ENCODE measurements at places on chromosomes 7 and 10.

DNA sequence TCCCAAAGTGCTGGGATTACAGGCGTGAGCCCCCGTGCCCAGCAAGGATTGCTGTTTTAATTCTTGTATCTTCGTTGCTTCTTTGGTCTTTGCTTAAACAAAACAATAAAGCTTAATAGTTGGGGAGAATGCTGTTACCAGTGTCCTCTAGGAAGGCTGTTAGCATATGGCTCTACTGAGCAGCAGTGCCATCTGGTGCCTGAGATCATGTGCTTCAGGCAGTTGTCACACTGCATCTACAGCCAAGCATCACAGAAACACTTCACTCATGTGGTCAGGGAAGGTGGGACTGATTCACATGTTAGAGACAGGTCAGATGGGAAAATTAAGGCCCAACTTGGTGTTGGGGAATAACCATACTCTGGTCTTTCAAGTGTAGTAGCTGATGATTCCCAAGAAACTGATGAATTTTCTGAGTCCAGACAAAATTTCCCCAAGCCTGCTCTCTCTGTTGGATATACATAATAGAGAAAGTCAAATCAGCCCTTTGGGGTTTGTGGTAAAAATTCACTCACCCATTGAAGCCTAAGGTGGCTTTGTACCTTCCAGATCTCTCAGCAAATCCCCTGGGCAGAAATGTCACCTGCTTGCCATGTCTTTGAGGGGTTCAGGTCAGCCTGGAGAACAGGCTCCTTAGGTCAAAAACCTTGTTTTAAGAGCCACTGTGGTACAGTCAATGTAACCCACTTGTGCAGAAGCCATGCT is 28.4 kb downstream of the UBE2D4 start:
- H3K4me1 ChIP-seq: peaks cover 2% of the 10 kb centered on the region
- H3K27me3 ChIP-seq: no peaks in the 10 kb centered on the region
- H3K27ac ChIP-seq: no peak overlapping the region
- H3K36me3 ChIP-seq: no peaks in the 10 kb centered on the region

DNA sequence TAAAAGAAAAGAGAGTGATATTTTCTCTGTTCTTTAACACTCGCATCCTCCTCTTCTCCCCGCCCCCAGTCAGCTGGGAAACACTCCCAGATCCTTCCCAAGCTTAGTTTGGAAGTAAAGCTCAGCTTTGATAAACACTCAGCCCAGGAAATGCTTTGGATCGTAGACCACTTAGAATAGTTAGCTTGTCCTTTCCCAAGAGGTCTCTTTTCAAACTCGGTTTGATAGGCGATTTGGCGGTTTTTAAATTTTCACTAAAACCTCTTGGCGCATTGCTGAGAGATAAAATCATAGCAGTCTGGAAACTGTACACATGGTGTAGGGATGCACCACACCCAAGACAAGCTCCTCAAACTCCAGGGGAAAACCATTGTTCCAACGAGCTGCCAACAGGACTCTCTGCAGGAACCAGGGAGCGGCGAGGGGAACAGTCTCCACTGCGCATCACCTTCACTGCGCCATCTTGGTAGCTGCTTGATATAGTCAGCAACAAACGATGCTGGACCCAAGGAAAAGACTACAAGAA is 22.3 kb downstream of the SMURF1 start:
- no peak overlapping the region for H3K27ac ChIP-seq
- H3K4me1 ChIP-seq: peaks cover 40% of the 10 kb centered on the region
- no peak overlapping the region for H3K4me3 ChIP-seq
- H3K36me3 ChIP-seq: peaks cover 41% of the 10 kb centered on the region

DNA sequence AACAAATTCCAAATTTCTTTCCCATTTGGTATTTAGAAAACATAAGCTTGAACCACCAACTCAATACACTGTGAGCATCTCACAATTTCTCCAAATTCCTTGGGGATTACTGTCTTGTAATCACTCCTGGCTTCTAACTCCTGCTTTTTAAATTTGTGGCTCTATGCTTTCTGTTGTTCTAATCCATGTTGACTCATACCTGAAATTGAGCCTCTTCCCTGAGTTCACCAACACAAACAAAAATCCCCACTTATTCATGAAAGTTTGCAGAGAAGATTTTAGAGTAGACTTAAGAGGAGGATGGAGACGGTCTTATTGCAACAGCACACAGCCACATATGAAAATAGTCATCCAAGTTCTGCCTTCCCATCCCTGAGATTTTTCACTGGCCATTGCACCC is 252.5 kb downstream of the PTEN start:
- no peak overlapping the region for H3K4me3 ChIP-seq
- no peaks in the 10 kb centered on the region for H3K36me3 ChIP-seq
- no peaks in the 10 kb centered on the region for H3K27me3 ChIP-seq
- DNase-seq: no peak

DNA sequence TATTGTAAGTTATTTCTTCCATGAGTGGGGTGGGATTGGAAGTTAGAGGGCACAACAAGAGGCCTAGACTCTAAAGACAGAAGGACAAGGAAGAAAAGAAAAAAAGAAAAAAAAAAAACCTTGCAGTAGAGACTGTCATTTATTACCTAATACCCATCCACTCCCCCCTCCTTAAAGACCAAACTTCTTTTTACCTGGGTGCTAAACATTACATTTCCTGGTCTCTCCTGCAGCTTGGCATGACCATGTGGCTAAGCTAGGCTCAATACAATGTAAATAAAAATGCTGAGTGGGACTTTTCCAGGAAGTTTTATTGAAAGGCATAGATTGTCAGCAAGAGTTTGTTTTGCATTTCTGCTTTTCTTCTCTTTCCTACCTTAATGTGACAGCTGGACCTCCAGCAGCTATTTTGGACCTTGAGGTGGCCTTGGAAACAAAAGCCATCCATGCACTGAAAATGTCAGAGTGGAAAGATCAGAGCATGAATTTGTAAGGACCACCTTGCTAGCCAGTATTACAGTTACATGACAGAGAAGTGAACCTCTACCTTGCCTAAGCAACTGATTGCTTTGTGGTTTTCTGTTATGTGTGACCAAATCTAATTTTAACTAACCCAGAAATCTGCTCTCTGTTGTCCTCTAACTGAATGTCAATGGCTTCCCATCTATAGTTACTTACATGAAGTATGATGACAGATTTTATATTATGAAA is 81.3 kb upstream of the SFMBT2 start:
- H3K4me1 ChIP-seq: peaks cover 30% of the 10 kb centered on the region
- no peaks in the 10 kb centered on the region for H3K27me3 ChIP-seq
- peak overlapping the region; percentile 30 for H3K27ac ChIP-seq
- DNase-seq: no peak
- H3K4me3 ChIP-seq: no peak overlapping the region
- H3K36me3 ChIP-seq: no peaks in the 10 kb centered on the region

GRCh38 chr7:78983483-78983882 is 470.0 kb downstream of the MAGI2 start:
- H3K27ac ChIP-seq: no peak overlapping the region
- H3K4me3 ChIP-seq: no peak overlapping the region
- DNase-seq: no peak

- H3K36me3 ChIP-seq: no peaks in the 10 kb centered on the region
- DNase-seq: peak; percentile 74
- peaks cover 66% of the 10 kb centered on the region for H3K27me3 ChIP-seq
- peak within 1 kb of the TSS; percentile 76 for H3K4me3 ChIP-seq
- no peak within 1 kb of the TSS for H3K27ac ChIP-seq
Observed at GRCh38 chr10:15370856-15371701, at the start of gene FAM171A1. FAM171A1 (minus strand) TSS chr10:15371289; CDS start chr10:15371052, 237 bp downstream.

DNA sequence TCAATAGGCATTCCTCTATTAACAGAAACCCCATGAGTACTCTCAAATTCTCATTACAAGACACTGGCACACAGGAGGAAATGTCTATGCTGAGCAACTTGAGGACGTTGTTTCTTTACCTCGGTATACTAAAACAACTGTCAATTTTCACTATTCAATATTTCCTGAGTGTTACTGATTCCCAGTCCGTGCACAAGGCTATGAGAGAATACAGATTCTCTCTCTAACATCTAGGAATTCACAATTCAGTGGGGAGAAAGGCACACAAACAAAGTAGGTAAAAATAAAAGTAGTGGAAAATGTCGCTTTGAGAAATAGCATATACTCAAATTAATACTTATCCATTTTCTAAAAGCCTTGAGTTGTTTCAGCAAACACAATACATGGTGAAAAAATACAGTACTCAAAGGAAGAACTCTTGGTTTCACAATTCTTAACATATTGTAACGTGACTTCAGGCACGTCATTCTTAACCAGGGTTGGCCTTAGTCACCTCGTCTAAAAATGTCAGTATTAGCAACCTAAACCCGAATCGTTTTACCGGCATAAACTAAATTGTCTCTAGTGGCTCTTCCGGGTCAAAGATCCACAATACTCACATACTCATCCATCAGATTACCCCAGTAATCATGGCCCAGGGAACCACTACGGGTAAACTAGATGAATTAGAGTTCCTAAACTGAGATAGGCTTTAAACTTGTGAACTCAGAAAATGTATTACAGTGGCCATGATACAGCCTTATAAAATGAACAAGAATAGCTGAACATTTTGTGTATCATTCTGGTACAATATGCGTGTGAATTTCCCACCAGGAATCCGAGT is 1.5 kb downstream of the IPMK start:
- peaks cover 16% of the 10 kb centered on the region for H3K36me3 ChIP-seq
- H3K27ac ChIP-seq: peak overlapping the region; percentile 92
- peaks cover 43% of the 10 kb centered on the region for H3K4me1 ChIP-seq
- H3K4me3 ChIP-seq: peak overlapping the region; percentile 92
- no peaks in the 10 kb centered on the region for H3K27me3 ChIP-seq

- no peak overlapping the region for H3K4me3 ChIP-seq
- no peaks in the 10 kb centered on the region for H3K36me3 ChIP-seq
- peaks cover 6% of the 10 kb centered on the region for H3K27me3 ChIP-seq
- no peak overlapping the region for H3K27ac ChIP-seq
Observed at GRCh38 chr7:142910031-142910433, 23.5 kb downstream of the TRPV5 start.

DNA sequence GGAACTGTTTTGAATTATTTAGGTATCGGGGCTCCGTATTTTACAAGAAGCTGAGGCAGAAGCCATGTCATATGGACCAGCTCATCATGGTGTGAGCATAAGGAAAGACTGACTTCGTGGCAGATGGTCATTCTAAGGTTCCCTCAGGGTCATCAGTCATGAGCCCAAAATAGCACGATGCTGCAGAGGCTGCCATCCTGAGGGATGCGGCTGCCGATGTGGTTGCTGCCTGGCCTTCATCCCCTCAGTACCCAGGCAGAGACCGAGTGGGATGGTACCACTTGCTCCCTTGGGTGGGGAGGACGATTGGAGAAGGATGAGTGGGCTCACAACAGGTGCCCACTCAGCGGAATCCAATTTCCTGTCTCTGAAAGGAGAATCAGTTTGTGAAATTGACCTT is 490.3 kb downstream of the SDK1 start:
- no peaks in the 10 kb centered on the region for H3K4me1 ChIP-seq
- H3K36me3 ChIP-seq: no peaks in the 10 kb centered on the region
- no peak overlapping the region for H3K27ac ChIP-seq

GRCh38 chr7:82416402-82416801 is 27.2 kb downstream of the CACNA2D1 start:
- H3K4me1 ChIP-seq: no peaks in the 10 kb centered on the region
- H3K27ac ChIP-seq: no peak overlapping the region
- no peaks in the 10 kb centered on the region for H3K36me3 ChIP-seq

GRCh38 chr10:66819691-66820090 is 106.1 kb upstream of the LRRTM3 start:
- H3K4me3 ChIP-seq: no peak overlapping the region
- H3K27me3 ChIP-seq: no peaks in the 10 kb centered on the region
- no peak overlapping the region for H3K27ac ChIP-seq
- no peaks in the 10 kb centered on the region for H3K4me1 ChIP-seq

DNA sequence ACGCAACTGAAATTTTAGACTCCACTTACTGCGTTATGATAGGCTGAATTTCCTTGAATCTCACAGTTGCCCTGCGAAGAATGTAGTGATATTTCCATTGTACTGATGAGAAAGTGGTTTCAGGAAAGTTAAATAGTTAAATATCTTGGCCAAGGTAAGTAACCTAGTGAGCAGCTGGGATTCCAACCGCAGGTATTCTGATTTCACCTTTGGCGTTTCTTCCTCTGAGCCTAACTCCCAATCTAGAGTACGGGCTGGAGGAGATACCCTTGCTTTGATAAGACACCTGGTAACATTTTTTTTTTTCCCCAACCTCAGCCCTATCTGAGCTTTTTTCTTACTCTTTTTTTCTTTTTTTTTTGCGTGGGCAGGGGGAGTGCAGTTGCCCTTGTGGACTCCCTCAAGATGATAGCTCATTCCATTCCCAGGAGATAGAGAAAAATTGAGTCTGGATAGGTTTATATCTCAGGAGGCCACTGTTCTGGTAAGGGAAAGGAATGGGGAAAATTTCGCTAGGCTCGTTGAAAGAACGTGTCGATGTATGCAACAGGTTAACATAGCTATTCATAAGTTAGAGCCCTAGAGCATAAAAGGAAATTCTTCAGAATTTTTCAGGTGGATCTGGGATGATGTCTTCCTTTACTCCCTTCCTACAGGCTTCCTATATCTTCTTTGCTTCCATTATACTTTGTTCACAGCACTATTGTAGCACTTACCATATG is 3.1 kb upstream of the TAS2R38 start:
- peaks cover 14% of the 10 kb centered on the region for H3K4me1 ChIP-seq
- DNase-seq: no peak

DNA sequence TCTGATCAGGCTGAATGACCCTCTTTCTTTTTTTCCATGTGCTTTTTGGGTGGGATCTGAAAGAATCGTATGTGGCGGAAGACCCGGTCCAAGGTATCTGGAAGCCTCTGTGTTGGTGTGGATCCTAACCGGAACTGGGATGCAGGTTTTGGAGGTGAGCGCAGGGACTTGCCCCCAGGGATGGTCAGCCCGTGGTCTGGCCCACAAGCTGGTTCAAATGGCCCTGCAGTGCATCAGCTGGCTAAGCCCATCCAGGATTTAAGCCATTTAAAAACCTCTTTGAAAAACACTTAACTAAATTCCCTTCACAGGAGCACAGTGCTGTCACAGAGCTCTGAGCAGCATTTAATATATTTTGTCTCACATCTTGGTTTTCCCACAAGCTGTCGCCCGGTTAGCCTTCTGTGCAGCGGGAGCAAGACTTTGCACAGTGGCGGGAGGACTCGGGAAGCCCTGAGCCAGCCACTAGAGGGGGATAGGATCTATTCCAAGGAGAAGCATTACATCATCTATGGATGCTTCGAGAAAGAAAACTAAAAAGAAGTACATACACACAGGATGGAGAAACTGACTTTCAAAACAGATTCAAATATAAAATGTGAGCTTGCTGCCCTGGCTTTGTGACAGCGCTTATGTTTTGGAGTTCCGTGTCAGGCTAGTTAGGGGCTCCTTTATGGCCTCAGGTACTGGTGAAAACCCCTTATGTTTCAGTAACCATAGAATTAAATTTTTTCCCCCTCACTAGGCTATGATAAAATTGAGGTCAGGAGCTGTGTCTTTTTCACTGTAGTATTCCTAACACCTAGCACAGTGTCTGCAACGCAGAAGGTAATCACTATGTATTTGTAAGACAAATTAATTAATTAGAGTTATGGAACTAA is 11.3 kb downstream of the CPA2 start:
- H3K4me3 ChIP-seq: no peak overlapping the region
- H3K36me3 ChIP-seq: no peaks in the 10 kb centered on the region
- peak overlapping the region; percentile 55 for H3K27ac ChIP-seq
- peaks cover 18% of the 10 kb centered on the region for H3K4me1 ChIP-seq
